NCI-H1694 (cell line): ENCODE measurements at places on chromosomes 16 and 17.

GRCh38 chr16:14496047-14496770 is 133.9 kb downstream of the PARN start:
- DNase-seq, result no peak

- no peak for DNase-seq
Observed at GRCh38 chr17:7774055-7774521, 56.5 kb downstream of the DNAH2 start.

DNA sequence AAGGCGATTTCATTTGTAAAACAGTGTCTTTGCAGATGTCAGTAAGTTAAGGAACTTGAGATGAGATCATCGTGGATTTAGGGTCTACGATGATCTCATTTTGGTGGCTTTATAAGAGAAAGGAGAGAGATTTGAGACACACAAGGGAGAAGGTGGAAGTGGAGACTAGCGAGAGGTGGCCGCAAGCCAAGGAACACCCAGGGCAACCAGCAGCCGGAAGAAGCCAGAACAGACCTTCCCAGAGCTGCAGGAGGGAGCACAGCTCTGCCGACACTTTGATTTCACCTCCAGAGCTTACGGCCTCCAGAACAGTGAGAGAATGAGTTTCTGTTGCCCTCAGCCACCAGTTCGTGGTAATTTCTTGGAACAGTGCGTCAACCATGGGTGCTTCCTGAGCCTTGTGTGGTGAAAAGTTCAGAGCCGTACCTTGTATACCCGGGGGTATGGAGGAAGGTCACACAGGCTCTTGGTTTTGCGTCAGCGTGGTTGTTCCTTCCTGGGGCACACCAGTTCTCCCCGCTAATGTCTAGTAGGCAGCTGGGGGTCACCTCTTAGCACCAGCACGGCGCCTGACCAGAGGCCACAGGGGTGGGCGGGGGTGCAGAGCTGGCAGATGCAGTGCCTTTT is 12.9 kb upstream of the SEC14L1 start:
- no peak for DNase-seq

- no peak for DNase-seq
Observed at GRCh38 chr17:2905696-2906501, 109.7 kb downstream of the RAP1GAP2 start.

DNA sequence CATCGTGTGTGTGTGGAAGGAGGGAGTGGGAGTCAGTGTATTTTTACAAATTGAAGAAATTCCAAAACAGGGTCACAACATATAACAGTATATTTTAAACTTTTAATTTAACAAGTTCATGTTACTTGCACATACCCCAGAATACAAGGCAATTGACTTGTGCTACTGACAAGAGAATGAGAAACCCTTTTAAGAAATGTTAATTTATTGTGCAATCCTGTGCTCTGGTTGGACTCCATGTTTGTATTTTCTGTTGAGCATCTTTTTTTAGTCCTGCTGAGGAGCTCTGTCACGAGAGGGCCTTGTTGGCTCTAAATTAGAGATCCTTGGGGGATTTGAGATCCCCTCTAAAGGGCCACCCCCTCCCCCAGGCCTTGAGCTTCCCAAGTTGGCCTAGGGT is 1.1 kb upstream of the EMP2 start:
- no peak for DNase-seq

- no peak for DNase-seq
Observed at GRCh38 chr17:22202702-22203101, 510.4 kb downstream of the KCNJ18 start.

- no peak for DNase-seq
Observed at GRCh38 chr16:1965396-1966001, 873 bp upstream of the RPS2 start.

GRCh38 chr17:71601894-71602504 is 518.8 kb upstream of the SOX9 start:
- DNase-seq, result no peak

DNA sequence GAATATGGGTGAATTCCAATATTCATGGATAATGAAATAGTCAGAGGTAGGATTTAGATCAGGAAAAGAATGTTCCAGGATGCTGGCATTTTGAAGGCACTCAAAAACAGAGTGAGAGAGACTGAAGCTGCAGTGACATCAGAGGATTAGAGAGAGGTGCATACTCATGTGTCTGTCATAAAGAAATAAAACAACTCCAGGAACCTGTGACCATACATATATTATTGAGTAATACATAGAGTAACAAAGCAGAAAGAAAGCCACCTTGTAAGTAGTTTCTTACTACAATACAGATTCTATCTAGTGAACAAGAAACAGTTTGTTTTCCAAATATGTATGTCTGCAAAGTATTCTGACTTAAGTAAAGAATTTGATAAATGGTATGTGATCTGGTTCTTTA is 62.3 kb upstream of the PHOSPHO1 start:
- DNase-seq, result no peak

DNA sequence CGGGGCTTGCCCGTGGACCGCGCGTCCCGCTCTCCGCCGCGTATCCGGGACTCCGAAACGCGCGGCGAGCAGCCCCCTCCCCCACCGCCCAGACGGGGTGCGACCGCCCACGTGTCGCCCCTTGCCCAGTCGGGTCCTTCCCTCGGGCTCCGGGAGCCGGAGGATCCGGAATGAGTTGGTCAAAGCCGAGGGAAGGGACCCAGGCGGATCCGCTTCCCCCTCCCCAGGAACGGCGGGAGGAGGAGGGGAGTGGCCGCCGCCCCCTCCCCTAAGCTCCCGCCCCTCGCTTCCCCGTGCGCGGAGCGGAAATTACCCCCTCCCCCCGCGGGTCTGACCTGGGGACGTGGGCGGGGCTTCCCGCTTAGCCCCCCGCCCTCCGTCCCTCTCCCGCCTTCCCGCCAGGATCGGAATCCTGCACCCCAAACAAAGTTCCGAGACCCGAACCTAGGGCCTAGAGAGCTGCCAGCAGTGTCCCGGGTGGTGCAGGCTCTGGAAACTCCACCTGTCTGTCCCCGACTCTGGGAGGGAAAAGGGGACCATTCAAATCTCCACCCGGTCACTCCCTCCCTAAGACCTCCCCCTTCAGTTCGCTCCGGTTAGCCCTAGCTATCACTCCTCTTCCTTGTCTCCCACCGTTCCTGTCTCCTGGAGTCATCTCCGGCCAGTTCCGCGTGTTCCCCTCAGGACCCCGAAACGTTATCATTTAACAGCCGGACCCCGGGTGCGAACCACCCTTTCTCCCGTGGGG is 1.0 kb upstream of the IGF2BP1 start:
- DNase-seq, result no peak

DNA sequence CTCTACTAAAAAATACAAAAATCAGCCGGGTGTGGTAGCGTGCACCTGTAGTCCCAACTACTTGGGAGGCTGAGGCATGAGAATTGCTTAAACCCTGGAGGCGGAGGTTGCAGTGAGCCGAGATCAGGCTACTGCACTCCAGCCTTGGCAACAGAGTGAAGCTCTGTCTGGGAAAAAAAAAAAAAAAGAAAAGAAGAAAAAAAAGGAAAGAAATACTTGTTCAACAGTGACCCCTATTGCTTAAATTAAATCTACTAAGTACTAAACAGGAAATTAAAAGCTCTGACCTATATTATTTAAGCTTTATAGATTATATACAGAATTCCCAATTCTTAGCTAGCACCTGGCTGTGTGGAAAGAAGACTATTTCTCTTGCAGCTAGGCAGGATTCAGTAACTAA is 48.9 kb downstream of the FBXL20 start:
- DNase-seq, result no peak

- no peak for DNase-seq
Observed at GRCh38 chr17:78397681-78398101, 19.2 kb downstream of the PGS1 start.

DNA sequence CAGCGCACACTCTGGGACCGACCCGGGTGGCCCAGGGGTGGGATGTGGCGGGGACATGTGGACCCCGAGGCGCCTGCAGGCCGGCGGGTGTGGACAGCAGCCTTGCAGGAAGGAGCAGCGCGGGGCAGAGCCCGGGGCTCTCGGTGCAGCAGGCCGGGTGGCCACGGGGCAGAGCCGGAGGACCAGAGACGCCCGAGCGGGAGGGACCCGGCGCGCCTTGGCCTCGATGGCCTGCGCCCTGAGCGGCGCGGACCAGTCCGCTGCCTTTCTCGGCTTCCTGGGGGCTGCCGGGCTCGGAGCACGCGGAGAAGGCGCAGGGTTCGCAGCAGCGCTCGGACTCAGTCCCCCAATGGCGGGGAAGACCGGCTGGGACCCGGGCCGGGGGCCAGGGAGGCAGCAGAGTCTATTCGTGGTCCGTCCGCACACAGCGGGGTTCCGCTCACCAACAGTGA is 43.4 kb downstream of the OSBPL7 start:
- DNase-seq, result no peak

GRCh38 chr16:8972843-8973586 is 9.3 kb upstream of the USP7 start:
- DNase-seq, result no peak

DNA sequence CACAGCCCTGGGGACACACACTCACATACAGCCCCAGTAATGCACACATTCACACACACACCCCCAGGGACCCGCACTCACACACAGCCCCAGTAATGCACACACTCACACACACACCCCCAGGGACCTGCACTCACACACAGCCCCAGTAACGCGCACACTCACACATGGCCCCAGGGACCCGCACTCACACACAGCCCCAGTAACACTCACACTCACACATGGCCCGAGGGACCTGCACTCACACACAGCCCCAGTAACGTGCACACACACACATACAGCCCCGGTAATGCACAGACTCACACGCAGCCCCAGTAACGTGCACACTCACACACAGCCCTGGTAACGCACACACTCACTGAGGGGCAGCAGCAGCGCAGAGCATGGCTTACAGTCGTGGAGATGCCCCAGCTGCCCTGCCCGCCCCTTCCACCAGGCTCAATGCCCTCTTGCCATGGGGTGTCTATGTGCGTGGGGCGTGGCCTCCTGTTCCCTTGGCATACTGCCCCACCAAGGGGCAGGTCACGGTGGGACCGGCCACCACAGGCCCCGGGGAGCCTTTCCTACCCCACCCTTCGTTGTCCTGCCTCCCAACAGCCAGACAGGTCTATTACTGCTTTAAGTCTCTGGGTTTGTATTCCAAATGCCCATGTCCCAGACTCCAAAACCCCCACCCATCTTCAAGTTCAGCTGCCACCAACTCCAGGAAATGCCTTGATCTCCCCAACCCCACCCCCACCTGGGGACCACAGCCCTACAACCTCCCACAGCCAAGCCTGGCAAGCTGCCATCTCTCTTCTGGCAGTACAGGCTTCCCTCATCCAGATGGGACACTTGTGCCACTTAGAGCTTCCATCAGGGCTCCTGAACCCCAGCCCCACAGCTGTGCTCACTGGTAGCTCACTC is 2.7 kb downstream of the CCDC102A start:
- peak; percentile 11 for DNase-seq

DNA sequence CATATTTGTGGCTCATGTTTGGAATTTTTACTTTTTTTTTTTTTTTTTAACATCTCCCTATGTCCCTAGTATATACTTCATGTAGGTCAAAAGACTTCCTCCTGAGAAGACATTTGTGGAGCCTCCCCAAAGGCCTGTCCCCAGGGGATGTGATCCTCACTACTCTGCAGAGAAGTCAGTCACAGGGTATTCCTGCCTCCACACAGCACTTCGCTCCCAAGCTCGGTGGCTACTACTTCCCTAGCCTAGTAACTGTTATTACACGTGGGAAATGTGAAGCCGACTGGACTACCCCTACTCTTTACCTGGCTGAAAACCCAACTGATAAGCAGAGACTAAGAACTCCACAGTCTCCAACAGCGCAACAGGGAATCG is 116.8 kb downstream of the HIC1 start:
- DNase-seq, result no peak

DNA sequence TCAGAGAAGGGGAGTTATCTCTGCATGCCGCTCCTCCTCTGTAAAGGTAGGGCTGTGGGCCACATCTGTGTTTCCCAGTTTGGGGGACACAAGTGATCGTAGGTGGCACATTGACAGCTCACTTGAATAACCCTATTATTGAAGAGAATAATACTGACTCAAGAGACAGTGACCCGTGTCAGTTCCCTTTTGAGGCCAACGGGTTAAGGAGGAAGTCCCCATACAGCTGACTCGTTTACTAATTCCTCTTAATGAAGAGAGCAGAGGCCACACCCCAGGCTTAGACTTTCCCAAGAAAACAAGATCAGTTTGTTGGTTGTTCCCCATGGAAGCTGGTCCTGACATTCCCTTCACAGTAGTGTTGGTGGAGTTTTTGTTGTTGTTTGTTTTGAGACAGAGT is 33.0 kb downstream of the IL4R start:
- no peak for DNase-seq

DNA sequence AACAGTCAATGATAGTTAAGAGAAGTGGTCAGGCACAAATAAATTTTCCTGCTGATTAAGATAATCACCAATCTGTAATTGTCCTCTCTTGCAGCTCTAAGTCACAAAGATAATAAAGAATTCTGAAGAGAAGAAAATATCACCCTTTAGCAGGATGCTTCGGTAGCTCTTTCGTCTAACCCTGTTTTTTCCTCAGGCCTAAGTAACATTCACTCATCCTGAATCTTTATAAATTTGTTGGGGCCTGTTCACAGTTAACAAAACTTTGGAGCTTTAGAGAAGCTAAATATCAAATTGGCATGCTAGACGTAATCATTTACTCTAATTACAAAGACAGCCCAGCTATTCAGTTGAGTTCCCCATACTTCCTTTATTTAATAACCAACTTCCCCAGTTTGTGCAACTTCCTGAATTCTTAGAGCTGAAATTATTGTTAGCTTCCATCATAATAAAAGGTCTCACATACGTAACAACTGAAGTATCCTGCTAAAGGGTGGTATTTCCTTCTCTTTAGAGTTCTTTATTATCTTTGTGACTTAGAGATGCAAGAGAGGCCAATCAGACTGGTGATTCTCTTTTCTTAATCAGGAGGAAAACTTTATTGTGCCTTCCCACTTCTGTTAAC is 118.6 kb downstream of the TANGO6 start:
- DNase-seq, result no peak

DNA sequence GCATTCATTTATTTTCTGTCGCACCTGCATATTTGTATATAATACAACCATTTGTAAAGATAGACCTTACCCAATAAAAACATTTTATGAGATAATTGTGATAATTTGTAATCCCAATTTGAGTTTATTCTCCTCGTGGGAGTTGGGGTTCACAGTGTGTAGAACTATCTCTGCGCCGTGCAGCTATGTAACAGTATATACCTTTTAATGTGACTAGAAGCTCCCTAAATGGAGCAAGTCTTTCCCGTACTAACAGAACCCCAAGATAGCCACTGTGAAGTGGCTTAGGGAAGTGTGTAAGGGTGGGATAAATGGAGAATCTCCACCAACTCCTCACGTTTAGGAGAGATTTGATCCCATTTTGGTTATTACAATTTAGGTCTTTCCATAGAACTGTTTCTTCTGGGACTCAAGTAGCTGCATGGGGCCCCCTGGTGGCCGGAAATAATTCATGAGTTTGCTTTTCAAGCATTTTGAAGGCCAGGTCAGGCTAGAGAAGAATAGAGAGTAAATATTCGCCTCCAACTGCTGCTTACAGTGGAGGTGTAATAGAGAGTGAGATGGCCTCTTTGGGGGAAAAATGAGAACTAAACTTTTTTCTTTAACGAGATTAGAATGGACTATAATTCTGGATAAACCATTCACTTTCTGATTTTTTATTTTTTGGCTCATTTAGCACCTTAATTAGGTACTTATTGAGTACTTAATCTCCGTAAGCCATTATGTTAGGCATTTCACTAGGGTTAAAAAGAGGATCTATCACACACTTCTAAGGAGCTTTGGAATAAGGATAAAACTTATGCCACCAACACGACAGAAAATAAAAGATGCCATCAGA is 4.5 kb downstream of the TMEM100 start:
- peak; percentile 82 for DNase-seq
